ENCODE measurements at places on chromosomes 1 and 21.
A peak's percentile ranks its signal among the peaks of the same experiment; 100 is the strongest.

DNA sequence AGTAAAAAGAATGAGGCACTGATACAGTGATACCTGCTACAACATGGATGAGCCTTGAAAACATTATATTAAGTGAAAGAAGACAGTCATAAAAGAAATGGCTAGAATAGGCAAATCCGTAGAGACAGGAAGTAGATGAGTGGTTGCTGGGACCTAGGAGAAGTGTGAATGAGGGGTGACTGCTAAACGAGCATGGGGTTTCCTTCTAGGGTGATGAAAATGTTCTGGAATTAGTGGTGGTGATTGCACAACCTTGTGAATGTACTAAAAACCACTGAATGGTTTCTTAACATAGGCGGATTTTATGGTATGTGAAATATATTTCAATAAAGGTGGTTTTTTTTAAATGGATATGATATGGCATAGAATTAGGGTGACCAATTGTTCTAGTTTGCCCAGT is 12.6 kb upstream of the SERINC2 start:
- DNase-seq, result no peak

DNA sequence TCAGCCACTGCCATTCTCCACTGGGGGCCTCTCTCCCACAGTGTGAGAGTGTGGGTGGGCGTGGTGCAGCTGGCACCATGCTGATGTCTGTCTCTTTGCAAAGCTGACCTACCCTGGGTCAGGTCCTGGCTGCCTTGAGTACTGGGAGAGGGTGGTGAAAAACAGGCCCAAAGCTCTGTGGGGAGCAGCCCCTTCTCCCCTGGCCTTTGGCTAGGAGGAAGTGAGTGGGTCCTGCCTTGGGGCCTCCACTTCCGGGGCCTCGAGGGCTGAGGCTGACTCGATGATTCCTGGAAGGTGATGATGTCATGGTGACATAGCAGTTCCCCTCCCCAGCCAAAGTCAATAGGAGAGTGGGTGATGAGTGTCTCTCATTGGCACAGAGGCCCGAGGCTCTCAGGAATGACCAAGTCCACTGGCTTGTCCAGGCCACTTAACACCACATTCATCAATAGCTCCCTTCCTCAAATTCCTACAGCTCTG is 53.0 kb downstream of the IER5 start:
- peak; percentile 25 for DNase-seq

- DNase-seq, result no peak
Measured at GRCh38 chr21:44938772-44939531, 877 bp upstream of the SLX9 start.

DNA sequence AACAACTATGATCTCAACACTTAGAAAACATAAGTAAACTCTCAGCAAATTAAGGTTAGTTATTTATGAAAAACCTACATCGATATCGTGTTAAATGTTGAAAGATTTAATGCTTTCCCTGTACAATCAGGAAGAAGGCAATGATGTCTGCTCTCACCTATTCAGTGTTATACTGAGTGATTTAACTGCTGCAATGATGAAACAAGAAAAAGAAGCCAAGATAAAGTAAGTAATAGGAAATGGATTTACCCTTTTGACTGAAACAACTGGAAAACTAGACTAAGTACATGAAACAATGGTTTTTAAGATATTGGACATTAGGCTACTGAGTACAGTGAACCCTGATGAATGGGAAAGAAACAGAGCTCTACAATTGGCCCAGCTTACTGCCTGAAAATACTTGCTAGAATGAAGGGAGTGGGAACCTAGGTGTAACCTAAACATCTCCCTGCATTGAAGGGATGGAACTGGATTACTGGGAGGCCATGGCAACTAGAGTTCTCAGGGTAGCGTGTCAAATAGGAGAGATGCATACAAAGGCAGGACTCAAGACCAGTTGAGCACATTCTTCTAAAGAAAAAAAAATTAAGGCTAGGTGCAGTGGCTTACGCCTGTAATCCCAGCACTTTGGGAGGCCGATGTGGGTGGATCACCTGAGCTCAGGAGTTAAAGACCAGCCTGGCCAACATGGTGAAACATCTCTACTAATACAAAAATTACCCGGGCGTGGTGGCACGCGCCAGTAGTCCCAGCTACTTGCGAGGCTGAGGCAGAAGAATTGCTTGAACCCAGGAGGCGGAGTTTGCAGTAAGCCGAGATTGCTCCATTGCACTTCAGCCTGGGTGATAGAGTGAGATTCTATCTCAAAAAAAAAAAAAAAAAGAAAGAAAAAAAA is 37.3 kb downstream of the SNRPE start:
- DNase-seq, result no peak

DNA sequence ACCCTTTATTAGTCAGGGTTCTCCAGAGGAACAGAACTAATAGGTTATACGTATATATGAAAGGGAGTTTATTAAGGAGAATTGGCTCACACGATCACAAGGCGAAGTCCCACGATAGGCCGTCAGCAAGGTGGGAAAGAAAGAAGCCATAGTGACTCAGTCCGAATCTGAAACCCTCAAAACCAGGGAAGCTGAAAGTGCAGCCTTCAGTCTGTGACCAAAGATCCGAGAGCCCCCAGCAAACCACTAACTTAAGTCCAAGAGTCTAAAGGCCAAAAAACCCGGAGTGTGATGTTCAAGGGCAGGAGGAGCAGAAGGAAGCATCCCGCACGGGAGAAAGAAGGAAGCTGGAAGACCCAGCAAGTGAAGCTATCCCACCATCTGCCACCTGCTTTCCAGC is 9.9 kb downstream of the IFNLR1 start:
- DNase-seq, result no peak

GRCh38 chr1:22915231-22915630 is 57.4 kb downstream of the LACTBL1 start:
- DNase-seq, result no peak

DNA sequence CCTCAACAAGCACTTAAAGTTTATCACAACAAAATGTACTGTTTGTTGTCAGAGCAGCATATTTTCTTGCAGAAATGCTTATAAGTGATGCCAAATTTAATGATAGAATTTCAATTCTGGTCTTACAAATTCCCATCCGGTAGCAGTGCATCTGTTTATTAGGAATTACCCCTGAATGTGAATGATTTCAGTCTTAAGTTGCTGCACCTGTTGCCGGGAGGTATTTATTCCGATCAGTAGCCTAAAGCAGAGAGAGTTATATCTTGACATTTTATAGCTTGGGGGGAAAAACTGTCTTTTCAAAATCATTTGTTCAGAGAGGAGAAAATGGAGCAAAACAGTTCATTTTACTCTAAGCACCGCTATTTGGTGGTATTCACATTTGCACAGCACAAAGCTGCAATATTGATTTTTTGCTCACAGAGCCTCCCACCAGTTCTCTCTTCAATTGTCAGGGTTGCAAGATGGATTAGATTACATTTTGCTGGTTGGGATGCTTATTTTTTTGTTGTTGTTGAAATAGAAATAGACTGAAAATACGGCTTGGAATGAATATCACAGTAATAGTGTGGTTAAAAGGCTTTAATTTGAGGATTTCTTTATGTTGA is 98.6 kb downstream of the ADGRL2 start:
- no peak for DNase-seq

- no peak for DNase-seq
Measured at GRCh38 chr1:183148599-183148998, 37.5 kb upstream of the LAMC2 start.

DNA sequence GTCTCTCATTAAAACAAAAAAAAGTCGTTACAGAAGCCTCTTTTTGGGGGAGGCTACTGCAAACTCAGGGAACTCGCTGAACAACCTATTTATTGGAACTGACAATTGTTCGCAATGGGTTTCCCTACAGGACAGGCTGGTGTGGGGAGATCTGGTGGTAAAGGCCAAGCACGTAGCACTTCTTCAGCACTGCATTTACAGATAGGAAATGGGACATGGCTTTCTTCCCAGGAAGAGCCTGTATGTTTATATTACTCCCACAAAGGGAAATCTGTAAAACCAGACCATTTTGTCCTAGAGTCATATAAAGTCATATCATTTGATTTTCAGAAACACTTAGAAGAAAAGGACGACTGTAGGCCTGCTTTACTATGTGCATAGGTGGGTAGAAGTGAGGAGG is 38.8 kb upstream of the TBX15 start:
- no peak for DNase-seq

All from transverse colon (tissue), 4 donors.